SW 1271 (cell line): ENCODE measurements at places on chromosomes 11 and 22.

DNA sequence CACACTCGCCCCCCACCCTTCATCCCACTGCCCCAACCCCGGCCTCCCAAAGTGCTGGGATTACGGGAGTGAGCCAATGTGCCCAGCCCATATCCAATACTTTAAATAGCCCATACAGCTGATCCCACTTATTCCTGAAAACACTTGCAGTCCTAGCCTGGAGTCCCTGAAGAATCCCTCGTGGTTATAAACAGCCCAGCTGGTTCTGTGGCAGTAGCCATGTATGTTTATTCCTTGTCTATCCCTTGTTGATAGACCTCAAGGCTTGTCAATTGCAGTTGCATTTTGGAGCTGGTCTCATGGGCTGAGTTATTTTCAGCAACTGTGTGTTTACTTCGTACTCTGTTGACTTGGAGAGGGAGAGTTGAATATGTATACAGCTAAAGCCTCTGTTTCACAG lies 21.5 kb upstream of the PAFAH1B2 start:
- DNase-seq, result no peak

DNA sequence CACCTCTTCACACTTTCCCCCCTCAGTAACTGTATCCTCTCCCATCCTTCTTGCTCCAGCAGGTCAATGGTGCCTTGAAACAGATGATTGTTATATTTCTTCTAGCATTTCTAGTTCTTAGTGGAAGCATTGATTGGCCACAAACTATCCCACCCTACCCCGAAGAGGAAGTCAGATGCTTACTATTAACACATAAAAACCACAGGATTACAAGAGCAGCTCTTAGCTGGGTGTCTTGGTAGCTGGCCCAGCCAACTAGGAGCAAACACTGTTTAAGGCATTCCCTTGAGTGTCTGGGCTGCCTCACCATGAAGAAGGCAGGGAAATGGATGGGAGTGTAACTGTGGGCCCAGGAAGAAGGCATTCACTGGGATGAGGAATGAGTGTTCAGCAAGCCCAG lies 176.6 kb downstream of the GRIK4 start:
- no peak for DNase-seq

DNA sequence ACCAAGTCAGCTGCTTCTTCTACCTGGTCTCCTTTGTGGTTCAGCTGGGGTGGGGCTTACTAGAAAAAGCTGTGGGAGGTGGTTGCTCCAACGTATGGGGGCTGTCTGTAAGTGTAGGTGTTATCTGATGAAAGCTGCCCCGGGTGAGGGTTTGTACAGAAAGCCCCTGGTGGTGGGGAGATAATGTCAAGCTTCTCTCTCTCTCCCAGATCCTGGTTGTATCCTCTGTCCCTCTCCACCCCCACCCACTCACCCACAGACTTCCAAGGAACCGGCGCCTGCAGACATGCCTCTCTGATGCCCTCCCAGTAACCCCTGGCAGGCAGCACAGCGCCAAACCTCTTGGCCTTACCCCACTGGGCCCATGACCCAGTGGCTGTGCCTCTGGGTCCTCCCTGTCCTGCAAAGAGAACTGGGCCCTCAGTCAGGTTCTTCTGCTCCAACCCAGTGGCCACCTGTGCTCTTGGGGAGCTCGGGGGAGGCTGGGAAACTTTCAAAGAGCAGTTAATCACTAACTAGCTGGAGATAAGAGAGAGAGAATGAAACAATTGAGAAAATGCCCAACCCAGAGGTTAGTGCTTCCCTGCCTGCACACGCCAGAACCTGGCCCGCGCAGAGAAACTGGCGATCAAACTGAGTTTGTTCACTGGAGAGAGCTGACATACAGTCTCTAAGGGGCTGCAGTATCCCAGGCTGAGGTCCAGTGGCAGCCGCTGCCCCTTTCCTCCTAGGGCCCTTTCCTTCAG lies 20.4 kb upstream of the EHF start:
- DNase-seq, result no peak

DNA sequence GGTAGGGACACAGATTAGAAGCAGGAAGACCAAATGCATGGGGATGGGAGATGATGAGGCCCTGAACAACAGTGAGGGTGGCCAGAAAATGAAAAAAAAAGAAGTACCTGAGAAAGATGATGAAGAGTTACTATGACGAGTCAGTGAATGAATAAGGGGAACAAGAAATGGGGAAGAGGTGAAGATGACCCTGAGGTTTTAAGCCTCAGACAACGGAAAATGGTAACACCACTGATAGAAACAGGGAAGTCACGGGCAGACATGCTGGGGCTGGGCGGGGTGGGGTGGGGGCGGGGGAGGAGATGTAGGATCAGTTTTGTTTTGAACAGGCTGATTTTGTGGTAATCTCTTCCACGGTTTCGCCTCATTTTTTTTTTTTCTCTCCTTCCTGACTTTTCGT lies 205.1 kb upstream of the CADM1 start:
- DNase-seq, result no peak
